Hematopoietic multipotent progenitor cell treated with erythropoietin and hydrocortisone succinate and interleukin-3 and kit ligand, for 17 days (in vitro differentiated cells): ENCODE measurements at places on chromosomes 2 and 18.
A peak's percentile ranks its signal among the peaks of the same experiment; 100 is the strongest.

GRCh38 chr2:207746131-207746530 is 23.6 kb downstream of the FZD5 start:
- peak; percentile 83 for DNase-seq

GRCh38 chr2:22281033-22281432 is 1103.9 kb upstream of the KLHL29 start:
- DNase-seq = no peak

DNA sequence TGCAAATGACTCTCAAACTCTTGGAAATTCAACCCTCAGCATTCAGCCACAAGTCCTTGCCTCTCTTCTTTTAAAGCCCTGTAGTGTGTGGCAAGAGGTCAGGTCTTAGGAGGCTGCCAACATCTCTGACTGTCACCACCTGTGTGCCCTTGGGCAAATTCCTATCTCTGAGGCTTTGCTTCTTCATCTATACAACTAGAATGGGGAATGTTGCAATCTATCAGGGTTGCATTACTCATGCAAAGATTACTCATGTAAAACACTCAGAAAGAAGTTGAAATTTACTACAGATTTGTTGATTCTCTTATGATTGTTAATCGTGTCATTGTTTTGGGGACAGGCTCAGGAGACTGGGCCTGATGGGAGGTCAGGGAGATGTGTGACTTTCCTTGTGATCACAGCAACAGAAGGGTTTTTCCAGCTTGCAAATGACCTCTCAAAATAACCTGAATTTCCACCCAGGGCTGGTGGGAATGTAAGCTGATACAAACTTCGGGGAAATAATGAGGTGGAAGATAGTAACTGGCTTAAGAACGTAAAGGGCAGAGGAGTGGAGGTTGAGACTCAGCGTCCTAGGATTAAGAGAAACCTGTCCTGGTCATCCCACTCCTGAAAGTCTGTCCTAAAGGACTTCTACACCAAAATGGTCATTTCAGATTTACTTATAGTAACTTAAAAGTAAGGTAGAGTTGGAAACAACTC is 32.1 kb upstream of the SIGLEC15 start:
- DNase-seq = no peak

- DNase-seq = no peak
Measured at GRCh38 chr18:62751341-62751821, 36.0 kb downstream of the PHLPP1 start.

GRCh38 chr2:170813611-170814532 is 2.8 kb upstream of the GAD1 start:
- no peak for DNase-seq

DNA sequence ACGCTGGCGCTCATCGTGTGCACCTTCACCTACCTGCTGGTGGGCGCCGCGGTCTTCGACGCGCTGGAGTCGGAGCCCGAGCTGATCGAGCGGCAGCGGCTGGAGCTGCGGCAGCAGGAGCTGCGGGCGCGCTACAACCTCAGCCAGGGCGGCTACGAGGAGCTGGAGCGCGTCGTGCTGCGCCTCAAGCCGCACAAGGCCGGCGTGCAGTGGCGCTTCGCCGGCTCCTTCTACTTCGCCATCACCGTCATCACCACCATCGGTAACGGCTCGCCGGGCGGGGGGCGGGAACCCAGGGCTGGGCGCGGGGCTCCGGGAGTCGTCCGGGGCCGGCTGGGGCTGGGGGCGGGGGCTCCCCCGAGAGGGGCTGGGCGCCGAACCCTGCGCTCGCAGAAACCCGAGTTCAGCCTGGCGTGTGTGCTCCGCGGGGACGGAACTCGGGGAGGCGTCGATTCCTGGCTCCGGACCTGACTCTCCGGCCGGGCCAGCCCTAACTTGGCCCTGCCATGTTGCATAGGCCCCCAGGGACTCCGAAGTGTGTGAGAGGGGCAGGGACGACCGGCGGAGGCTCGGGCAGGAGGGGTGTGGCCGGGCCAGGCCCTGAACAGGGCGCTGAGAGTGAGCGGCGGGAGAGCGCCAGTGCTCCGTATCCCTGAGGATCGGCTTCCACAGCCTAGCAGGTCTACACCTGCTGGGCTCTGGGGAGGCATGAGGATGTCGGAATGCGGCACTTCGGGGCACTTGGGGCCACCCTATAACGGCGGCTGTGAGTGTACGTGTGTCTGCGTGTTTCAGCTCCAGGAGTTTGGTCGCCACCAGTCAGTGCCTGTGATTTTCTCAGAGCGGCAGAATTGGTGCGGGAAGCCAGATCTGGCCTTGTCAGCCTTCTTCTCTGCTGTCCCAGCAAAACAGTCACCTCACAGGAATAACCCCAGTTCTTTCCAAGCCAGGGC is 651 bp downstream of the KCNK3 start:
- no peak for DNase-seq

DNA sequence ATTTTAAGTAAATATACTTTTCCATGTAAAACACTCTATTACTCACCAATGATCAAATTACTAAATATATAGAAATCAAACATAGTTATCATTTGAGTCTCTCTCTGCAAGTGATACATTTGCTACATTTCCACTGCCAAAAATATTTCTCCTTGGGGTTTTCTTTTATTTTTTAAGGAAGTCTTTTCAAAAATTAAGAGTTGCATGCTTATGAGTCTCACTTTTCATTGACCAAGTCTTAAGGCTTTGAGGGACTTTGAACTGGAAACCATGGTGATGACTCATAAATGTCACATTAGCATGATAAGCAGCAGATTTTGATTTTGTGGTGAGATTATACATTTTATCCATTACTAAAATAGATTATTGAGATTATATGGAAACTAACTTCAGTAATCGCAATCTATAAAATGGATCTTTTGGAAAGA is 152.9 kb downstream of the FAM124B start:
- DNase-seq = no peak

DNA sequence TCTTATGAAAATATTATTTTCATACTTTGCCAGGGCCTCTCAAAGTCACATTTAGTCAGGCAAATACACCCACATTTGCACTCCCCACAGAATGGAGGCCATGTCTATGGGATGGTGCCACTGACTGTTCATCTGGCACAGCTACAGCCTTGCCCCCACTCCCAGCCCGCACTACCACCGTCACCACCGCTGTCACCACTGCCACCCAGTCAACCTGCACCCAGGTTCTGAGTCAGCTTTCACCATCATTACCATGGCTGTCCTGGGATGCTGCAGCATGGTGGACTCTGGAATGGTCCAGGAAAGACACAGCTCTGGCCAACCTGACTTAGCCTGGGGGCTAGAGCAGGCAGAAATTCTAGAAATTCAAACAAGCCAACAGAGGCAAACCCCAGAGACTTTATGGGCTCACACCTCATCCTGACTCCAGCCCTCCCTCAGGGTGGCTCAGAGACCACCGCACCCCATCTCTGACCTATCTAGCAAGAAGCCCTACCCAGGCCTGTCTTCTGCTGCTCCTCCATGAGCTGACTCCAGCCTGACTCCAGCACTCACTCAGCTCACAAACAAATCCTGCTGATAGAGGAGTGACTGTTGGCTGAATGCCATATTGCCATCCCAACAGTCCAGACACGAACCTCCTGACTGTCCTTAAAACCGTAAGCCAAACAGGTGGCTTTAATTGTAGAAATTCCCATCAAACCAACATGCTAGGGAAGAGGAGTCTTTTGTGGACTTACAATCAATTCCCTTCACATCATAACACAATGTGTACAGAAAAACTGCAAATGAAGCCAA is 28.0 kb downstream of the DNER start:
- DNase-seq = no peak

GRCh38 chr2:226739545-226740030 is 60.0 kb downstream of the IRS1 start:
- no peak for DNase-seq

GRCh38 chr2:17747684-17748452 is 5.7 kb downstream of the SMC6 start:
- DNase-seq = no peak

DNA sequence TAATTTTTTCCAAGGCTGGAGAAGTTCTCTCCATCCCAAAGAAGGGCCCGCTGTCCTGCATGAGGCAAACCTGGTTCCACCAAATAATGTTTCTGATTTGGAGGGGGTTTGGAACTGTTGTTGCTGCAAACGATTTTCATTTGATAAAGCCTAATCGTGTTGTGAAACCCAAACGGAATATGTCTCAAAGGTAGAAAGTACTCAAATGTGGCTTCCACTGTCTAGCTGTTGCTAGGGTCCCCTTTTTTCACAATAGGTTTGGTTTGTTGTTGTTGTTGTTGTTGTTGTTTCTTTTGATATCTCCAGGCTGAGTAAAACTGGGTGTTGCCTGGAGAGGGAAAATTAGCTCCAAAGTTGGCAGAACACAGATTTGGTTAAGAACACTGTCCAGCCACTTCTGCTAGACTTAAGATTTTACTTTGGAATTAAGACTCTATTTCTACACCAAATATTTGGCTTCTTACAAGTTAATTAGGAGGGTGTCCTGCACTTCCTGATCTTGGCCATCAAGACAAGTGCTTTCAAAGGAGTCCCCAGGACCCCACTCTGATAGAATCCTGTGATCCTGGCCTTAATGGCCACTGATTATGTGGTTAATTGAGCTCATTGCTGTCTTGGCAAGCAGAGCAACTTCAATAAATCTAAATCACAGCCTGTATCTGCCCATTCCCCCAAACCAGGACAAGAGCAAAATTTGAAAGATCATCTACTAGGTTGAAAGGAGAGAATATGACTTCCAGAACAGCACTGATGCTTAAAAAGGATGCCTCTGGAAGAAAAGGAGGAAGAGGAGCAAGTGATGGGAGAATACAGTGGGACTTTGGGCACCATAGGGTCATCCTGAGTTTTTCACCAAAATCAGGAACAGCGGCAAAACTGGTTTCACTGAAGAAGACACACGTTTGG is 3.3 kb upstream of the HOXD13 start:
- DNase-seq = no peak

DNA sequence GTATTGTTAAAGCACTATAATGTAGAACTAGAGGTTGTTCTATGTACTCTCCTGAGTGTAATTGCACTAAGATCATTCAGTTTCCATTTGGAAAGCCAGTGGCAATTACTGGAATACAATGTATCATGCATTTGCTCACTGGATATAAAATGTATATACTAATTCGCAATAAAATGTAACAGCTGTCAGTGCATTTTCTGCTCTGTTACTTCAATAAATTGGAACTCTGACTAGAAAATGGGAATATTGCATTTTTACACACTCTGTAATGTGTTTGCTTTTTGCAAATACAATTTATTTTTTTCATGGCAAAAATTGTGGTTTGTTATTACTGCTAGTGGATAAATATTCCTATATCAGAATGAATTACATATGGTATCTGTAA is 893.8 kb upstream of the POU3F3 start:
- DNase-seq = no peak

GRCh38 chr2:170969872-170970496 is 40.9 kb downstream of the GORASP2 start:
- no peak for DNase-seq

- DNase-seq = no peak
Measured at GRCh38 chr2:23096906-23097602, 287.9 kb upstream of the KLHL29 start.

DNA sequence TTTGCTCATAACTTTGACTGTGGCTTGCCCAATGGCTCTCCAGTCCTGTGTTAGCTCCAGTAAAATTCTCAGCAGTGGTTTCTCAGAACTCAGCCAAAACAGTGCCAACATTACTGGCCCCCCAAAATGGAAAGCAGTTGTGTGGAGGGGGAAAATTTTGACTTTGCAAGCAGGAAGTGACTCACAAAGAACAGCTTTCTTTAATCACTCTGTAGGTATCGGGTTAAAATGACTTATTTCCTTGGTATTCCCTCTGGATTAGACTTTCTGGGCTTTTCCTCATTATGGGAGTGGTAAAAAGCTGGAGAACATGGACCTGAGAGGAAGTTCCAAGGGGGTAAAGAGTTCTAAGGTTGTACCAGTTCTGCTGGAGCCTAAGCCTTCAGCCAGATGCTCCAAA is 175.7 kb upstream of the RND3 start:
- no peak for DNase-seq

GRCh38 chr18:52850031-52850560 is 510.1 kb downstream of the DCC start:
- DNase-seq = no peak

DNA sequence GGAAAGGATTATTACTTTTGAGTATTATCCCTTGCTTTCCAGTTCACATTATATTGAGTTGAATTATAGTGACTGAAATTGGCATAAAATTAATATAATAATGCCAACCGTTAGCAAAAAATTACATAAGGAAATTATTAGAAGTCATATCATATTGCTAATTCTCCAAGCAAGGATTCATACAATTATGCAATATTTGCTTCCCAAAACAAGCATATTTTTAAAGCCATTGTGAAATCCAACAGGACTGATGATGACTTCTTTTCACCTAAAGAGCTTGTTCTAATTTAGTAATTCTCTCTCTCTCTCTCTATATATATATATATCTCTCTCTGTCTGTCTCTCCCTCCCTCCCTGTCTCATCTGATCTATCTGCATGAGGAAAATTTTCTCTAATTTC is 283.5 kb downstream of the DSEL start:
- no peak for DNase-seq

DNA sequence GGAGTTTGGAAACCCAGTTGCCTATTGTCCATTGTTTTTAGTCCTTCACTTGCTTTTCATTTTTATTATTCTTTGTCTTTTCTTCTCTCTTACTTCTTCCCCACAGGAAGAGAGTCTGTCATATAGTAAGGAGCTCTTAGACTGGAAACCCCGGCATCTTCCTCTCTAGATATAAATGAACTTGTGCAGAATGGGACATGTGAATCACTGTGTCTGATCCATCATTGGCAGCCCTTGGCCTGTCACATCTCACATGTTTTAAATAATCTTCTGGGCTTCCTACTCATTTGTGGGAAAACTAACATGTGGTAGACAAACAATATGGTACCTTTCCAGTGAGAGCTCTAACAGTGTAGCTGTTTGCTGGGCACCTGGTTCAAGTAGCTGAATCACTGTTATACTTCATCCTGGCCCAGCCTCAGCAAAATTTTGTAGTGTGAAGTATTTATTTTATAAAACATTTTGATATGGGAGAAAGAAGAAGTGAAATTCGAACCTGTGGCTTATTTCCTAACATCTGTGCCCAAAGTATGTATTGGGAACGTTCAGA is 112.8 kb downstream of the PHLPP1 start:
- no peak for DNase-seq

- DNase-seq = no peak
Measured at GRCh38 chr2:19753314-19753713, 148.5 kb downstream of the TTC32 start.

DNA sequence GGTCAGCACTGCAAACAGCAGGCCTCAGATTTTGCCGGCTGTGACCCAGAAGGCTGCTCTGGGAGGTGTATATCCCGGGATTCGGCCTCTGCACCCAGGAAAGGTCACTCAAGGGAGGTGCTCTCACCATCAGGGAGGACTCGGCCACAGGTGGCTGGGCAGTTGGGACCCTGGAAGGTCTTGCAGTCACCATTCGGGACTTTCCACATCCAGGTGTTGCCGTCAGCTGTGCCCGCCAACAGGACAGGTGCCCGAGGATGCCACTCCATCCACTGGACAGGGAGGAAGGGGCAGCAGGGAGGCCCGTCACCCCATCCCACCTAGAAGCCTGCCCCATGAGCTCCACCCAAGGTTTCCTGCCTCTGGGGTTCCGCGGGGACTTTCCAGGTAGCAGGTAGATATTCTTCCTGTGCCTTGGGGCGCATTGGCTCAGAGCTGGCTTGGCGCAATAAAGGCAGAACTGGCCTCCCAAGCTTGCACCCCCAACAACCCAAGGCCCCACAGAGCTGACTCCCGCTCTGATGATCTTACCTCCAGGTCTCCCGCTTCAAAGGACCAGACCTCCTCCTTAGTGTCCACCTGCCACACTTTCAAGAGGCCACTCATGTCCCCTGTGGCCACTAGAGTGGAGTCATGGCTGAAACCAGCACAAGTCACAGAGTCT is 3.5 kb downstream of the AAMP start:
- DNase-seq = no peak
